Spinal cord (tissue), 10 donors: ENCODE measurements at places on chromosomes 1 and 21. TPM values are rescaled to one million over a fixed set of nuclear protein-coding genes. Genes with fewer than 3 reads are reported as not detected.

HAO2 gene
- total RNA-seq, result not detected

EFNA1 gene
- total RNA-seq, result 14.8 TPM

CLCA1 gene
- total RNA-seq, result 0.06 TPM

PDC gene
- total RNA-seq, result not detected

OR2M7 gene
- total RNA-seq, result not detected

KRTAP7-1 gene
- total RNA-seq, result not detected

SOAT1 gene
- total RNA-seq, result 14.3 TPM

OR2T11 gene
- not detected for total RNA-seq

PPIH gene
- total RNA-seq, result 52.3 TPM

ANKRD35 gene
- total RNA-seq, result 4.6 TPM

RHOU gene
- 28.4 TPM for total RNA-seq

GRCh38 chr1:243470502-243470901 is 214.7 kb downstream of the SDCCAG8 start:
- peak overlapping the region; percentile 29 for H3K27ac ChIP-seq
- peak; percentile 80 for DNase-seq
- H3K27me3 ChIP-seq, result no peaks in the 10 kb centered on the region
- H3K36me3 ChIP-seq, result peaks cover 12% of the 10 kb centered on the region
- H3K4me1 ChIP-seq, result peaks cover 29% of the 10 kb centered on the region

DNA sequence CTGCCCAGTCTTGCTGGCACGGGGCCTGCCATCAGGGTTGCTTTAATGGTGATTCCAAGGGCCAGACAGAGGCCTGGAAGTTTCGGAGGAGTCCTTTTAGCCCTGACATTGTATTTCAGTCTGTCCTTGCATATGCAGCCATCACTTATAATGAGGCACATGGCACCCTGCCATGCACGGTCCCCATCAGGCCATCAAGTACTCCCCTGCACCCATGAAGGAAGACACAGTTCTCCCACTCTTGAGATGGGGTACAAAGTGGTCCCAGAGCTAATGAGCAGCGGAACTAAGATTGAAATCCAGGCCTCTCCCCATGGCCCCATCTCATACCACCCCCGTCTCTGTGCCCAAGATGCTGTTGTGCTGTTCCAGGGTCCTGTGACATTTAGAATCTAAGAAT is 596.6 kb downstream of the PTPRU start:
- DNase-seq, result no peak
- H3K27me3 ChIP-seq, result peaks cover 5% of the 10 kb centered on the region
- H3K27ac ChIP-seq, result no peak overlapping the region
- H3K4me3 ChIP-seq, result no peak overlapping the region
- H3K4me1 ChIP-seq, result peaks cover 7% of the 10 kb centered on the region
- H3K36me3 ChIP-seq, result no peaks in the 10 kb centered on the region

DNA sequence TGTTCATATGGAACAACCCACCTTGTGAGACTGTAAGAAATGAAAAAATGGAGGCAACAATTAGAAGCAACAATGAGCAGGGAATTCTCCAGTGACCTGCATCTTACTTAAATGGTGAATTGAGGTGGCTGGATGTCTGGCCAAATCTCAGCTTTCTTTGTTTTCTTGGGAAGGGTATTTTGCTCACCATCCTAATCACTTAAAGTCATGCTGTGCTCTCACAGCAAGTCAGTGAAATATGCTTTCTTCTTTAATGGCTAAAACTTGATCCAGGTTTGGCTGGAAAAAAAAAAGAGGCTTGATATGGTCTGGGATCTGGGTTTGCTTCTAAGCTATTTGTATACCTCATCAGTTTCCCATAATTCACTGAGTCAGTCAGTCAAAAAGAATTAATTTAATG is 124.8 kb downstream of the ESRRG start:
- no peaks in the 10 kb centered on the region for H3K27me3 ChIP-seq
- H3K36me3 ChIP-seq, result no peaks in the 10 kb centered on the region
- DNase-seq, result no peak
- no peaks in the 10 kb centered on the region for H3K4me1 ChIP-seq

DNA sequence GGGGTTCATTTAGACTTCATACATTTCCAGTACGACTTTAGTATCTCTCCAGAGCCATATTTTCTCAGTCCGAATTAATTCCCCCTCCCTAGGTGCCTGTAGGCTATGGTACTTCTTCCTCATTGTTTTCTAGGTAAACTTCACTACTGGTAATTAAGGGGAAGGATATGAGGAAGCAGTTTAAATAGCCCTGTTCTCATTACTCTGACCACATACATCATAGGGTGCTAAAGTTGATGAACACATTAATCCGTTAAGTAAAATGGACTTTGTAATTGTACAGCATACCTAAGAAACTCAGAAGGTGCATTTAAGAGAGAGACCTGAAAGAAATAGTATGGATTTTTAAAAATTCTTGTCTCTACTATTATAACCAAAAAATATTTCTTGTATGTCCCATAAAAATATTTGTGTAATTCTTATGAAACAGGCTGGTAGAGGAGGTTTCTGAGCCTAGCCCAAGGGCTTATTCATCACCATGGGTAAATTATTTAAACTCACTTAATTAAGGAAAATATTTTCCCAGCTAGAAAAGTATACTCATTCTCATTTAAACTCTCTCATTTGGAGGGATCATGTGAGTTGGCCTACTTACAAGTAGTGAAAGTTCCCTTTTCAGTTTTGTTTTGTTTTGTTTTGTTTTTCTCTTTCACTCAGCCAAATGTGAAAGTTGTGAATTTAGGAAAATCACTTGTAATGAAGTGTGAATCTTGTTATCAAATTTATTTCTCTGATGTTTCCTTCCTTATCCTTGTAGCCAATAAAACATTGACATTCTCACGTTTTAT is 2.0 kb downstream of the PRMT6 start:
- H3K27ac ChIP-seq, result no peak overlapping the region
- DNase-seq, result no peak
- H3K36me3 ChIP-seq, result peaks cover 3% of the 10 kb centered on the region
- peak overlapping the region; percentile 79 for H3K4me3 ChIP-seq
- H3K27me3 ChIP-seq, result no peaks in the 10 kb centered on the region

- H3K4me3 ChIP-seq, result no peak overlapping the region
- peaks cover 100% of the 10 kb centered on the region for H3K36me3 ChIP-seq
- no peaks in the 10 kb centered on the region for H3K27me3 ChIP-seq
Observed at GRCh38 chr21:45998871-45999580, 17.5 kb downstream of the COL6A1 start.

- no peaks in the 10 kb centered on the region for H3K36me3 ChIP-seq
- H3K27ac ChIP-seq, result no peak overlapping the region
- H3K27me3 ChIP-seq, result no peaks in the 10 kb centered on the region
- no peak overlapping the region for H3K4me3 ChIP-seq
- DNase-seq, result no peak
- H3K4me1 ChIP-seq, result peaks cover 16% of the 10 kb centered on the region
Observed at GRCh38 chr1:211627259-211627658, 48.2 kb downstream of the NEK2 start.

DNA sequence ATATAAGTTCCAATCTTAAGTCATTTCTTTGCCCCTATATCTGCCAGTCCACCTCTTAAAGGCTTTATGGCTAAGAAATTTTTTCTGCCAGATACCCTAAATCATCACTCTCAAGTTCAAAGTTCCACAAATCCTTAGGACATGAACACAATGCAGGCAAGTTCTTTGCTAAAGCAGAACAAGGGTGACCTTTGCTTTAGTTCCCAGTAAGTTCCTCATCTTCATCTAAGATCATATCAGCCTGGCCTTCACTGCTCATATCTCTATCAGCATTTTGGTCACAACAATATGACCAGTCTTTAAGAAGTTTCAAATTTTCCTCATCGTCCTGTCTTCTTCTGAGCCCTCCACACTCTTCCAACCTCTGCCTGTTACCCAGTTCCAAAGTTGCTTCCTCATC is 402.2 kb upstream of the RUNX1 start:
- H3K36me3 ChIP-seq, result no peaks in the 10 kb centered on the region
- no peaks in the 10 kb centered on the region for H3K4me1 ChIP-seq
- no peaks in the 10 kb centered on the region for H3K27me3 ChIP-seq

- H3K4me3 ChIP-seq, result no peak overlapping the region
- DNase-seq, result no peak
- H3K4me1 ChIP-seq, result peaks cover 35% of the 10 kb centered on the region
Observed at GRCh38 chr1:226601456-226601855, 52.9 kb downstream of the STUM start.

DNA sequence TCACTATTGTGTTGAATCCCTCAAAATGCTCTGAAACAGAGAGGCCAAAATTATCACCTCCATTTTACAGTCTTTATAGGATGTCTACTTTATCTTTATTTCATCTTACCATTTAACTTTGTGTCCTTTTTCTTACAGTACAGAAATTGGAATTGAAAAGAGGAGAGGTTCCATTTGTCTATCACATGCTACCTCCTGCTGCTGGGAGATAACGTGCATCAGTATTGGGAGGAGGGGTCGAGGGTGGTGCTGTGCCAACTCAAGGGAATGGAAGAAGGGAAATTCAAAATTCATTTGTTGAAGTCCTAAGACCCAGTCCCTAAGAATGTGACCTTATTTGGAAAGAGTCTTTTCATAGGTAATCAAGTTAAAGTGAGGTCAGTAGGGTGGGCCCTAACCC is 85.3 kb downstream of the HHIPL2 start:
- peaks cover 6% of the 10 kb centered on the region for H3K27me3 ChIP-seq
- H3K4me3 ChIP-seq, result no peak overlapping the region
- no peaks in the 10 kb centered on the region for H3K36me3 ChIP-seq
- no peak overlapping the region for H3K27ac ChIP-seq
- H3K4me1 ChIP-seq, result peaks cover 15% of the 10 kb centered on the region
- DNase-seq, result no peak

- peaks cover 14% of the 10 kb centered on the region for H3K36me3 ChIP-seq
- DNase-seq, result no peak
- no peak overlapping the region for H3K4me3 ChIP-seq
- no peaks in the 10 kb centered on the region for H3K27me3 ChIP-seq
Observed at GRCh38 chr1:201724039-201724765, 104.8 kb upstream of the IPO9 start.

- peak overlapping the region; percentile 83 for H3K4me3 ChIP-seq
- peaks cover 2% of the 10 kb centered on the region for H3K27me3 ChIP-seq
- H3K4me1 ChIP-seq, result peaks cover 6% of the 10 kb centered on the region
- peaks cover 6% of the 10 kb centered on the region for H3K36me3 ChIP-seq
Observed at GRCh38 chr1:200409203-200409760, 554 bp downstream of the ZNF281 start.

DNA sequence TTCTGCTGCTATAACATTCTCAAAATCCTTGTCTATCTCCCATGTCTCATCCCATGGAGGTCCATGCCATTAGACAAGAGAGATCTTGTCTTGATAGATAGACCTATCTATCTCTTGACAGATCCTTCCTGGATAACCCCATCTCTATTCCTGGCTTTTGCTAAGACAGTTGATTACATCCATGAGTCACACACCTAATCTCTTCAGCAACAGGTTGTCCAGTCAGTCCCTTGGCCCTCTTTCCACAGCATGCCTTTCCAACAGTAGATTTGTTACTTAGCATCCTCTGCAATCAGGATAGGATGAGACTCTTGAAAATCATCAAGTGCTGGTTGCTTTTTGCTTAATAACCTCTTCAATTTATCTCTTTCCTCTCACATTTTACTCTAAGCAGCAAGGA is 46.6 kb downstream of the TRMT1L start:
- no peaks in the 10 kb centered on the region for H3K4me1 ChIP-seq
- no peak overlapping the region for H3K27ac ChIP-seq
- H3K27me3 ChIP-seq, result no peaks in the 10 kb centered on the region
- H3K4me3 ChIP-seq, result no peak overlapping the region
- peaks cover 2% of the 10 kb centered on the region for H3K36me3 ChIP-seq

GRCh38 chr1:19460535-19461219 is 24.7 kb downstream of the CAPZB start:
- H3K4me3 ChIP-seq, result no peak overlapping the region
- H3K4me1 ChIP-seq, result peaks cover 7% of the 10 kb centered on the region
- no peak for DNase-seq
- H3K27me3 ChIP-seq, result no peaks in the 10 kb centered on the region

- H3K36me3 ChIP-seq, result no peaks in the 10 kb centered on the region
- no peak for DNase-seq
- no peaks in the 10 kb centered on the region for H3K27me3 ChIP-seq
- no peak overlapping the region for H3K4me3 ChIP-seq
Observed at GRCh38 chr1:19860418-19860817, 21.8 kb upstream of the OTUD3 start.

DNA sequence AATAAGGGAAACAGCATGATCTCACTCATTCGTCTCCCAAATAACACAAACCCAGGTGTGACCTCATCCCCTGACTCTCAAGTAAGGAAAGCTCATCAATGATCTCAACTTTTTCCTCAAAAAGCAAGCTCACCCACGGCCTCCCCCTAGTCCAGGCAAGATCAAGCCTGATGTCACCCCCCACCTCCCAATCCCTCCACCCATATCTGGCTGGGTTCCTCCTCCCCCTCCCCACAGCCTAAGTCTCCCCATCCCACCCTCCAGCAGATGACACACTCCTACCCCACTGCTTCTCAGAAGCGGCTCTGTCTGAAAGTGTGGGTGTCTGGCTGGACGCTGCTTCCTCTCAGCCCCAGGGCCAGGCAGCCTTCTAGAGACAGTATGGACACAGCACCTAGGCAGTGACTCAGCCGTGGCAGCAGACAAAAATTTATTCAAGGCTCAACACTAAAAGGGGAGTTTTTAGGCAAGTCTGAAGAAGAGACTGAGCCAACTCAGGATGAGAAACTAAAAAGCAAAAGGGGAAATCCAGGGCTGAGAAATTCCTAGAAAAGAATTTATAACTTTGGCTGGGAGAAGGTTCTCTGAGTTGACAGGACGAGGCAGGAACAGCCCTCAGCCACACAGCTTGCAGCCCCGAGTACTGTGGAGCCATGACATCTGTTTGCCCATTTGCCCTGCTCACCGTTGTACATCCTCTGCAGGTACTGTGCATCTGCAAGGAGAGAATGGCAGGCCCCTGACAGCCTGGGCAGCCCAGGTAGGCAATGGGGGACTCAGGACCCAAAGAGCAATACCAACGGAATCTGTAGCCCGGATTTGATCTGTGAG is 81.6 kb upstream of the LRRC8D start:
- H3K27me3 ChIP-seq, result no peaks in the 10 kb centered on the region
- no peaks in the 10 kb centered on the region for H3K36me3 ChIP-seq
- H3K4me1 ChIP-seq, result no peaks in the 10 kb centered on the region
- no peak for DNase-seq
- no peak overlapping the region for H3K4me3 ChIP-seq

DNA sequence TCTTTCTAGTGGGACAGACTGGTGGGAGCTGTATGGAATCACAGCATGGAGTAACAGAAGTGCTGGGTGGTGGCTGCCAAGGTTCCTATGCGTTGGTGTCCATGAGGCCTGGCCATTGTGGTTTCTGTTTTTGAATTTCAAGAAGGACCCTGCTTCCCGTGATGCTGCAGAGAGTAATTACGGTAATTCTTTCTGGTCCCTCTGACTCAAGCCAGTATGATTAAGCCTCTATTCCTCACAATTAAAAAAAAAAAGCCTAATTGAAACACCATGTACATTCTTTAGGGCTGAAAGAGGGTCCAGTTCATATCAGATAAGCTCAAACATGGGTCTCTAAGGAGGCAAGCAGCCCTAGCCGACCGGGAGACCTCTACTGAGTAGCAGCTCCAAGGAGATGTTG is 10.5 kb upstream of the C1orf21 start:
- no peak overlapping the region for H3K27ac ChIP-seq
- DNase-seq, result no peak
- H3K36me3 ChIP-seq, result no peaks in the 10 kb centered on the region
- no peak overlapping the region for H3K4me3 ChIP-seq
